ENCODE measurements at places on chromosomes 2 and 18.

- DNase-seq = peak; percentile 50
These were observed 883 bp downstream of the SMCHD1 start for GRCh38 chr18:2656237-2656980.

GRCh38 chr2:226705965-226706364 lies 93.7 kb downstream of the IRS1 start:
- no peak for DNase-seq

DNA sequence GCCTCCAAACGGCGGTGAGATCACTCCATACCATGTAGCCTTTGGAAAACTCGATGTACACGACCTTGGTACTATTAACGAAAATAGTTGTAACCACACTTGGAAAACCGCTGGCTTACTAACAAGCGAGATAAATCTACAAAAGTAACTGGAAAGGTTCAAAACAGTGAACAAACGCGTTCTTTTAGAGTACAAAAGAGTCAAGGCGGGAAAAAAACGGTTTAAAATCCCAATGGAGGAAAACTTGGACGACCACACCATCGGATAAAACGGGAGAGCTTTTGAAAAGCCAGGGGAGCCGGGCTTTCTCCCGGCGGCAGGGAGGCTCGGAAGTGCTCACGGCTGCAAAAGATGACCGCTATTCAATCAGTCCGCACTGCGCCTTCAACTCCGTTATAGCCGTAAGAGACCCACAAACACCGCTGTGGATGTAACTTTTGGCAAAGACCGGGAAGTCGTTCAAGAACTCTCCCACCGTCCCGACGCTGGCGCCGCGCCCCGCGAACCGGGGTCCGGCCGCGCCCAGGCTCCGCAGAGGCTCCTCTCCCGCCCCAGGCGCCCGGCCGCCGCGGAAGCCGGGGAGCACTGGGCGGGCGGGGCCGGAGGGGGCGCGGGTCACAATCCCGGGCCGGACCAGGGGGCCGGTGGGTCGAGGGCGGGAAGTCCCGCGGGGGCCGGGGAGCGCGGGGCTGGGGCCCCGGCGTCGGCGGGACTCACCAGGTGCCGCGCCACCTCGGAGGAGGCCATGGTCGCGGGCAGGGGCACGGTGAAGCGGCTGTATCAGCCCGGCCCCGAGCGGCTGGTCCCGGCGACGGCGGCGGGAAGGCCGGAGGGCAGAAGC lies 465 bp downstream of the SEPTIN10 start:
- DNase-seq = peak; percentile 39

DNA sequence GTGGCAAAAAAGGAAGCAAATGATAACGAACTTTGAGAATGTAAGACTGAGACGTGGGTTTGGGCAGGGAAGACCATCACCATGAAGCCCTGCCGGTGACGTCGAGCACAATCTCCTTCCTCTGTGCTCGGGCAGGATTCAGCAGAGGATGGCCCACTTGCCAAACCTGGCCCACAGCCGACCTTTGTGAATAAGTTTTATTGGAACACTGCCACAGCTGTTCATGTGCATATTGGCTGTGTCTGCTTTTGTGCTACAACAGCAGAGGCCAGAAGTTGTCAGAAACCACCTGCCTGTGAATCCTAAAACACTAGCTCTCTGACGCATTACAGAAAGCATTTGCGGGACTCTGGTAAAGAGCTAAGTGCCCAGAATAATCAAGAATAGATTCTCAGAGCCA lies 223.9 kb downstream of the MYT1L start:
- DNase-seq = peak; percentile 53

- DNase-seq = no peak
These were observed 130.0 kb upstream of the RND3 start for GRCh38 chr2:150617351-150617978.

DNA sequence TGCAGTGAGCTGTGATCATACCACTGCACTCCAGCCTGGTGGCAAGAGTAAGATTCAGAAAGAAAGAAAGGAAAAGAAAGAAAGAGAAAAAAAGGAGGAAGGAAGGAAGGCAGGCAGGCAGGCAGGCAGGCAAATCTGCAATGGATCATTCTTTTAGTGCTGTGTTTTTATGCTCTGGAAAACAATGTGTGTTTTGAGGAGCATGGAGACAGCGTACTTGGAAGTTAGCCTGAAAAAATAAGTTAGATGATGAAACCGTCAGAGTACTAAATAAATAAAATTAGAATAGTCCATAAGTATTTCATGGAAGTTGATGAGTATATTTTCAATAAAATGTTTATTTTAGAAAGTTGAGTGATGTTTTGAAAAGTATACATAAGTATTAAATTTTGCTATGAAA lies 366.4 kb upstream of the CDH20 start:
- no peak for DNase-seq

DNA sequence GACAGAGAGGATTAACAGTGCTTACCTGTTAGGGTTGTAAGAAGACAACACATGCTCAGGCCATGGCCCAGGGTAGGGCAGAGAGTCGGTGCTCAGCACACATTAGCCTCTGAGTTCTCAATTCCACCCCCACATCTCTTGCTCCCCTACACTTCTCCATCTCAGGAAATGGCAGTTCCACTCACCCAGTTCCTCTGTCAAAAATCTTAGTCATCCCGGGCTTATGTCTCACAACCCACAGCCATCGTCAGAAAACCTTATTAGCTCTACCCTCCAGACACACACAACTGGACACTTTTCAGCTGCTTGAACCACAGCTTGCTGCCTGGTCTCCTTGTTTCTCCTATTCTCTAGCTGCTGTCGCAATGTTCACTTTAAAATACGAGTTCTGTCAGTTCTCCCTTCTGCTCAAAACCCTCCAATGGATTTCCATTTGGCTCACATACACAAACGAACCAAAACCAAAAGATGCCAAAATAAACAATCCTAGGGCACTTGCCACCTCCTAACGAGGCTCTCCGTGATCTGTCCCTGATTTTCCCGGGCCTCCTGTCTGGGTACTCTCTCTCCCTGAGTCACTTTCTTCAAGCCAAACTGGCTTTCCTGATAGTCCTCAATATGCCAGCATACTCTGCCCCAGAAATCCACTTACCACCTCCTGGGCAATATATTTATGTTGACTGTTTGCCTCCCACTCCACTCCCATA lies 89.7 kb downstream of the KCTD1 start:
- DNase-seq = no peak

- DNase-seq = no peak
These were observed 1746.1 kb upstream of the PIK3C3 start for GRCh38 chr18:40208958-40209357.

DNA sequence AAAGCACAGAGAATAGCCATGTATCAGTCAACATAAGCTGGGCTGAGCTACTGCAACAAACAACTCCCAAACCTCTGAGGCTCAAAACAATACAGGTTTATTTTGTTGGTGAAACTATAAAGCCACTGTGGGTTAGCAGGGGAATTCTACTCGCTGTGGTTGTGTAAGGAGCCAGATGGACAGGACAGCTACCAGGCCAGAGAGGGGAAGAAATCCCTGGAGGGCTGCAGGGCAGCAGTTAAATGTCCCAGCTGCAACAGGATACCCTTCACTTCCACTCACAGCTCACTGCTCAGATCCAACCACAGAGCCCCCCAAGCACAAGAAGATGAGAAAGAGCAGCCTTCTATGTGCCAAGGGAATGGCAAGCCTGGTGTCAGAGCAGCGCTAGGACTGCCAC lies 245.9 kb upstream of the RAB6C start:
- no peak for DNase-seq

- DNase-seq = no peak
These were observed 22.7 kb downstream of the MGAT5 start for GRCh38 chr2:134276381-134277172.

GRCh38 chr2:20959252-20959651 lies 84.6 kb downstream of the APOB start:
- no peak for DNase-seq

- no peak for DNase-seq
These were observed 212.2 kb downstream of the XIRP2 start for GRCh38 chr2:167100506-167100905.

- DNase-seq = no peak
These were observed 28.9 kb upstream of the ELAC1 start for GRCh38 chr18:50938912-50939311.

- no peak for DNase-seq
These were observed 7.9 kb upstream of the RNF138 start for GRCh38 chr18:32083781-32084180.

All from SHP77 (cell line).